NCI-H187 (cell line): ENCODE measurements at places on chromosomes 12 and 14.

- DNase-seq, result no peak
Observed at GRCh38 chr12:54448344-54448743, 25.1 kb downstream of the GTSF1 start.

DNA sequence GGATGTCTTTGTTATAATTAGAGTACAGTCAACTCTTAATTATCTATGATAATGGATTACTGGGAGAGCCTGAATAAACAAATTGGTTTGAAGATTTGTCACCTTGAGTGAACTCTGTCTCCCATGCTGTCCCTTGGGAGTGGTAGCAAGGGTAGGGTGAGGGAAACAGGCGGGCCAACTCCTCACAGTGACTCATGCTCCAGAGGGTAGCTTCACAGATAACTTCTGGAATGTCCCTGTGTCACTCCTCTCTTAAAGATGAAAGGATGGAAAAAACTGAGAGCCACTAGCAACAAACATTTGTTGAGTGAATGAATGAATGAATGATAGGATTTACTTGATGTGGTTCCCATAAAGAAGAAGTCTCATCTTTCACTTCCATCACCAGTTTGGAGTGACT lies 53.5 kb downstream of the RASSF9 start:
- no peak for DNase-seq

GRCh38 chr14:89598548-89599186 lies 181.6 kb upstream of the FOXN3 start:
- DNase-seq, result no peak

GRCh38 chr12:123488539-123489230 lies 30.7 kb downstream of the SNRNP35 start:
- no peak for DNase-seq

DNA sequence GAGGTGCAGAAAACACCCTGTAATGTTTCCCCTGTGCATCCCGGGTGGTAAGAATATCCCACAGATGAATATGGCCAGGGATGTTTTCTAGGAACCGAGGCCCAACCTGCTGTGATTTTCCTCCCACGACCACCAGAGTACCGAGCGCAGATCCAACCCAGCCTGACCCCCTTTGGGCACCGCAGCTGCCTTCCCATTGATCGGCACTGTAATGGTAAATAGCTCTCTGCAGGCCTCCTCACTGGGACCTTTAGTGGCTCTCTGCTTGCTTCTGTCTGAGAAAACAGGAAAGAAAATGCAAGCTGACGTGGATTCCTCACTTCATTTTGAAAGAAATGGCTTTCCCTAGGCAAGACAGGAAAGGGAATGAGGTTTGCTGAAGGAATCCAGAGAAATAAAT lies 2.4 kb upstream of the RAB15 start:
- DNase-seq, result no peak

- no peak for DNase-seq
Observed at GRCh38 chr12:9674226-9674590, 4.7 kb downstream of the CLEC2D start.

GRCh38 chr14:73723797-73724661 lies 9.8 kb upstream of the PNMA1 start:
- DNase-seq, result no peak

DNA sequence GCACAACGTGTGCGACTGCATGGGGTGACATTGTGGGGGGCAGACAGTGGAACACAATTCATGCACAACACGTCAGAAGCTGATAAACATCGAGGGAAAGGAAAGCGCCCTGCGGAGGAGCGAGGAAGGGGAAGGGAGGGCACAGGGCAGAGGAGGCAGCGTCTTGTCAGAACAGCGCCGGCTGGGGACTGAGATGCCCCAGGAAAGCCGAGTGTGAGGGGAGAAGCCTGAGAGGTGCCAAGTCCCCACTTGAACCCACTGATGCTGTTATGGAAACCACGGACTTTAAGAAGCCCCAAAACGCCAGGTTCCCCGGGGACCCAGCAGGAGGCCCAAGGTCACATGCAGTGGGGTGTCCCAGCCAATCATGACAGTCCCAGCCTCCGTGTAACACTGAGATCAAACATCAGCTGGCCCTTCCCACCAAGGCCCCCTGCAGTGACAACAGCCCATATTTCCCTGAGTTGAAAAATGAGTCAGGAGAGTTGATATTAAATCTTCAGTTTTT lies 70.0 kb downstream of the GALNT9 start:
- DNase-seq, result no peak

- DNase-seq, result no peak
Observed at GRCh38 chr12:32583534-32583933, 95.6 kb upstream of the DNM1L start.

DNA sequence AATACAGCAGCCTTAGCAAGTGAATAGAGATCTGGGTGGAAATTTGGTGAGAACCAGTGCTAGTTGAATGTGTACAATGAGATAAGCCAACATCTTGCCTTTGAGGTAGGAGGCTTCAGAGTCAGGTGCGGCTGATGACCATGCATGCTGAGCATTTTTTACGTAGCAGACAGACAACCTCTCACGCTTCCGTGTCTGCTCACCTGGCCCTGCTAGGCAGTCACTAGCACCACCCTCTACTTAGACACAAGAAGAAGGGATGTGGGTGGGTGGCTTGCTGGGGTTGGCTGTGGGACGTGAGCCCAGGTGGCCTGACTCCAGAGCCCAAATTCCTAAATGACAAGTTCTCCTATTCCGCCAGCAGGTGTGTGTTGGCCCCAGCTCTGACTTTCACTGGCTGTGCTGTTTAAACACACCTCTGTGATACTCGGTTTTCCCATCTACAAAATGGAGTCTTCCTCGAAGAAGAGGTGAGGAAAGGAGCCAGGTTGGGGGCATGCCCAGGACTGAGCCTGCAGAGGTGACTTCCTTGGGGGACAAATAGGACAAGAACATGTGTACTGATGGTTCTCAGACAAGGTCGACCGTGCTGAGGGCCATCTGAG lies 57.8 kb upstream of the BCL11B start:
- no peak for DNase-seq

GRCh38 chr12:87274594-87275245 lies 754.5 kb downstream of the C12orf50 start:
- DNase-seq, result no peak

GRCh38 chr14:54174457-54174856 lies 217.8 kb upstream of the BMP4 start:
- no peak for DNase-seq

DNA sequence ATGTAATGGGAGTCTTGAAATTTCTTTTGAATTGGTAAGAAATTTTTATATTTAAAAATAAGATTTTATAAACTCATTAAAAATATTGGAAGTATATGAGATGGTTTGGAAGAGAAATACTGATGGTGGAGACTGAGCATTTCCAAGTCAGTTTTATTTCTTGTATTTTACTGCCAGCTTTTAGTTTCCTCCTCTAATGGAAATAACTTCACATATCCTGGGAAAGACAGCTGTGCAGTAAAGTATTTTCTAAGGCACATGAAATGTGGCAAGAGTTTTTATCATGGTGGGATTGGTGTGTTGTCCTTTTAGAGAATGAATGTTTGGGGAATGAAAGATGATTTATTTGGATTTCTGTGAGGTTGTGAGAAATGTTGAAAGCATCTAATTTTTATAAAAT lies 346.9 kb upstream of the RGS6 start:
- no peak for DNase-seq

DNA sequence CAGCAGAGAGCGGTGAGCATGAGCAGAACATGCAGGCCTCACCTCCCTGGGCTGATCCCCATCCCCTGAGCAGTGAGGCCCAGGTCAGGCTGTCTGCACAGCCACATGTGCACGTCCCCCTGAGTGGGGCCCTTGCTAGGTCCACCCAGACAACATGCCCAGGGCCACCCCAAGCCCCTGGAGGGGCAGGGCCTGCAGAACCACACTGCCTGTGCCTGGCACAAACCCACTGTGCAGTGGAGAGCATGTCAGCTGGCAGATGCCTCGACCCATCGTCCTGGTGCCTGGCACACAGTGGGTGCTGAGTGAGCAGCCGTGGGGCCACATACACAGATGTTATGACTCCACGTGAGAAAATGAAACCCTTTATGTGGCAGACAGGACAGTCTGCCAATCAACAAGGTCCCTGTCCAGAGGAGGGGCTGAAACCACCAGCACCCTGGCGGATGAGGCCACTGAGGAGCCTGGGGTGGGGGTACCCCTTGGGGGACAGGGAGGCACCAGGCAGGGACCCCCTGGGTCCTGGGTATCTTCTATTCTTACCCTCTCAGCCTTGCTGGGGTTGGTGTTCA lies 8.3 kb downstream of the ANHX start:
- no peak for DNase-seq

- no peak for DNase-seq
Observed at GRCh38 chr14:97164021-97164420, 366.8 kb downstream of the VRK1 start.

DNA sequence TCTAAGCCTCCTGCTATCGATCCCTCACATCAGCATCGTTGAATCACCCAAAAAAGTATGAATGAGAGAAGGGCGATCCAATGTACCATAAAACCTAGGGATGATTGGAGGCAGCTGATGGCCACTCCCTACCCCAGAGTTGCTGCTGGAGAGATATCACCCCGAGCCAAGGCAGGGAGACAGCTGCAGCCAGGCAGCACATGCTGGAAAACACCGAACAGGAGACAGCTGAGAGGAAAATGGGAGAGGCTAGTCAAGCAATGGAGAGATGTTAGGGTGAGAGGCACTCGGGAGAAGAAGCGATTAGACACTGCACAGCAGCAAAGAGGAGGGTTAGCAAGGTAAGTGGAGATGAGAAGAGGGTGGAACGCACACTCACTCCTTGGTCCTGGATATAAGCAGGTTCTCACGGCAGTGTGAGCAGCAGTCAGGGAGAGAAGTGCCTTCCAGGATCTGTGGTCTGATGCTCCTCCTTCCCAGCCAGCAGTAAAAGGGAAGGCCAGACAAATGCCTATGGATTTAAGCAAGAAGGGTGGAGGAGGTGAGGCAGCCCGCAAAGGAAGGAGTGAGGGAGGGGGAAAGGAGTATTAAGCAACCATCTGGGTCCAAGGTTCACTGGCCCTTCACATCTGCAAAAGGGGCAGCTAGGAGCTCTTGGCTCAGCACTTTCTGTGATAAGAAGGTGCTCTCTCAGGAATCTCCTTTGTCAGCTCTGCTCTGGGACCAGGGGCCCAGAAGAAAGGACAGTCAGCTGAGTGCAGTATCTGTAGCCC lies at the start of gene SLC7A7:
SLC7A7 (minus strand) TSS at position 495 of the 773 bp plus-strand sequence. CDS start 2,037 bp downstream, outside the sequence.
- no peak for DNase-seq

DNA sequence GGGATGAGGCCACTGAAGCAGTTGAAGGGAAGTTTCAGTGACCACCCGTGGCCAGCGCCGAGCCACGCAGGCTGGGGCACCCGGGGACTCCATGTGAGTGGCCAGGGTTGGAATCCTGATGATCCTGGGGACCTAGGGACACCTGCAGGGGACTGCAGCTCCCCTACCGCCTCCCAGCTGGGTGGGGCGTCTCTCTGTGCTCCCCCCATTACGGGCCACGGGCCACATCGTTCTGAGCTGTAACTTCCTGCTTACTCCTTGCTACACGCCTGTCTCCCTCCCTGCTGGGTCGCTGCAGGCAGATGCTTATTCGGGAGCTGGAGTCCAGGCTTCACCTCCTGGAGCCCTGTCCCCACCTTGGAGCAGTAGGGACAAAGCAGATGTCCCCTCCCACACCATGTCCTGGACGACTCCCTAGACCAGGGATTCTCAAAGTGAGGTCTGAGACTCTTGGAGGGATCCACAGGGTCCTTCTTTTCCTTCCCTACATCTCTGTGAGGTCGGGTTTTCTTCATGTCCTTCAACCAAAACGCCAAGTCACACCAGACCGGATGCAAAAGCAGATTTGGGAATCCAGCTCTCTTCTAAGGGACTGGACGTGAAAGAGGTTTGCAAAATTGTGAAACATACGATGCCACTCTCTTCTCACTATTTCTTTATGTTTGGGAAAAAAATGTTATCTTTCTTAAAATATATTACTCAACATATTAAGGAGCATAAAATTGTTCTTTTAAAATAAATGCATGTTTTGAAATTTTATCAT lies 85.9 kb upstream of the NCOR2 start:
- DNase-seq, result no peak

DNA sequence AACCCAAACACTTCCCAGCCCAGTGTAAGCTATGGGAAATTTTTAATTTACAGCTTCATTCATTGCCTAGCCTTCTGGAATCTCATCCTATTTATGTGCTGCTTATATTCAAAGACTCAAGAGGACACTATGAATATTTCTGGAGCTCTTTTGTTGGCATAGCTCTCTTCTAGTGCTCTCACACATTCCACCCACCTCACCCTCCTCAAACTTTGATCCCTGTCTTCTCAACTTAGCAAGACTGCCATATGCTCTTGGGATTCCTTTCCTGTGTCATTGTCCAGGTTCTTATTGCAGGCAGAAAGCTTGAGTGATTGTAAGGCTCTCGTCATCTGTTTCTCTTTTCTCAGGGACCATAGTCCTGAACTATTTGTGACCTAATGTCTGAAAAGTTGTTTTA lies 18.0 kb upstream of the NKX2-1 start:
- no peak for DNase-seq

- DNase-seq, result no peak
Observed at GRCh38 chr12:21751517-21751916, 23.0 kb downstream of the KCNJ8 start.

- no peak for DNase-seq
Observed at GRCh38 chr14:60775296-60775695, 40.7 kb downstream of the MNAT1 start.

DNA sequence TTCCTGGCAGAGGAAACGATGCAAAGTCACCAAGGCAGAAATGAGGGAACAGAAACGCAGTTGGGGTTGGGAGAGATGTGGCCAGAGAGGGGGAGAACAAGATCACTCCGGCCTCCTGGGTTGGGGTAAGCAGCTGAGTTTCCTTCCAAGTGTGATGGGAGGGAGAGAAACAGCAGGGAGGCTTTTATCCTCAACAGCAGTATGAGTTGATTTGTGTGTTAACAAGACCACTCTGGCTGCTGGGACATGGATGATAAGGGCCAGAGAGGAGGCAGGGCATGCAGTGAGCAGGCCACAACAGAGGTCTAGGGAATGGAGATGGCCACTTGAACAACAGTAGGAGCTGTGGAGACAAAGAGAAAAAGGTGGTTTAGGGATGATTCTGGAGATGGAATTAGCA lies 66.8 kb downstream of the GLRX5 start:
- DNase-seq, result peak; percentile 24

DNA sequence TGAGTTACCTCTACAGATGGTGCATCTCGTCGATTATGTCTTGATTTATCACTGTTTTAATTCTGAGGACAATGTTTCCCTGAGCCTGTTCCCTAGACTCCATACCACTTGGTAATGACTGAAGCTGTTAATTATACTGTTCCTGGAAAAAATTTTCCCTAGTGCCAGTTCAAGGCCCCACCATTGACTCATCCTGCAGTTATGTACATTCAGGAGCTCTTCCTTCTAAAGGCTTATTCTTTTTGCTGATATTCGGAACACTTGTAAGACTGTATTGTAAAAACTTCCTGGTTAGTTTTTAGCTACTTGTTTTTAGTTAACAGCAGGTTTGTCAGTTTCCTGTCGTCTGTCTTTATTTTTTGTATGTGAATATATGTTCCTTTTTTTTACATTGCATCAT lies 30.4 kb upstream of the PPP2R5E start:
- no peak for DNase-seq

- peak; percentile 53 for DNase-seq
Observed at GRCh38 chr12:124388679-124389137, 93.8 kb downstream of the RFLNA start.
